Renal cortical epithelial cell (primary cell): ENCODE measurements at places on chromosomes 4 and X.

- DNase-seq: peak; percentile 13
Measured at GRCh38 chrX:19272452-19272851, 71.3 kb upstream of the PDHA1 start.

GRCh38 chrX:119502727-119503483 lies 34.7 kb downstream of the SLC25A5 start:
- DNase-seq: peak; percentile 28

DNA sequence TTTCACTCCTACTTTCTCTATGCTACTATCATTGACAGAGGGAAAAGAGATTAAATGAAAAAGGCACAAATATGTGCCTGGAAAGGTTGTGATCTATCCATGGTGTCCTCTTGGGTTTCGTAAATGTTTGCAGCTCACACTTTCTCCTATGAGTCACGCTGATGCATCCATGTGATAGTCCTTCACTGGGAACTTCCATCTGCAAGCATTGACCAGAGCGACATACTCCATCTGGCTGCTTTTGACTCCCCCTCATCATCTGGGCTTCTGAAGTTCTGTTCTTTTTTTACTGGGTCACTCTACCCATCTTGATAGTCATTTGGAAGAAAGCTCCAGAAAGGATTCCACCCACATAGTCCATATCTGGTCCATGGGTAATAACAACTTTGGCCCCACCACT lies 84.7 kb upstream of the NDST3 start:
- DNase-seq: no peak

DNA sequence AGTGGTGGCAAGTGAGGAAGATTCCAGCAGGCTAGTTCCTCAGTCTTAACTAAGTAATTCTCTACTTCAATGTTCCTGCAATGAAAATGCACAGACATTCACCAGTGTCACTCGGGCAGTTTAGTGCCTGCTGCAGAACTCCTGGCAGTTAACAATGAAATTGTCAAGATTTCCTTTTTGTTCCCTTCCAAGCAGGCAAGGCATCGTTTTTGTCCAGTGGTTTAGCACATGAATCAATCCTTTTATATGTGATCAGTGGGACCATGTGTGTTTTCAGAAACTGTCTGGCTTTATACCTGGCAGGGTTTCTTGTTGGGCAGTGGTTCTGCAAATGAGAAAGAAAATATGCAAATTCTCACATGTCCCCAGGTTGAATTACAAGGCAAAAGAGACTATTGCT lies 122.2 kb downstream of the GBA3 start:
- no peak for DNase-seq

DNA sequence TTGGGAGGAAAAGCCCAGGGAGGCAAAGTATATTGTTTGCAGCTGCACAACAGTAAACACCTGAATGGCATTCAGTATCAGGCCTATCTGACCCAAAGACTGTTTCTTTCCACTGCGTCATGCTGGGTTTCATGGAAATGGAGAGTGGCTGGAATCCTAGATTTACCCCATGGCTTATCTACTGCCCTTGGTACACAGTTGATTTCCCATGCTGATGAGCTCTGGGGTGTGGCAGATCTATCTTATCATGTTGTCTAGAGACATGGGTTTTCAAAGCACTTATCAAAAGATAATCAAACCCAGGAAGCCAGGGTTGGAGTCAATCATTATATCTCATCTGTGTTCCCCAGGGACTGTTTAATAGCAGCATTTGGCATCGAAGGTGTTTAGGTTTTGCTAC lies 72.1 kb downstream of the CLNK start:
- no peak for DNase-seq

DNA sequence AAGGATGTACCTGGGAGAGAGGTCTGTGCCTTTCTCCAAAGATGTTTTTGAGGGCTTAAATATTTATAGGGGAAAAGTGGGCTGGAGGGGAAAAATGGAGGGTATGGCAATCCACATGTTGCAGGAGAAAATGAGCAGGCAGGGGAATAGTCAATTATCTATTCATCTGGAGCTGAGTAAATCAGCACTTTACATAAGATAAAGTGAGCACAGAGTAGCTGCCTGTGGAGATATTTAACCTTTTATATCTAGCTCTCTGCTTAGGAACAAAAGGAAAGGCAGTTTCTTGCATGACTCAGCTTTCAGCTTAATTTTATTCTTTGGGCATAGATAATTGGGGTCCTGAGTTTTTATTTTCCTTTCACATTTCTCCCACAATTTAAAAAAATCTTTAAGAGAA lies 93.6 kb upstream of the NPY2R start:
- no peak for DNase-seq
